Epithelial cell of proximal tubule (primary cell): ENCODE measurements at places on chromosomes 7 and 10. TPM values are rescaled to one million over a fixed set of nuclear protein-coding genes. Genes with fewer than 3 reads are reported as not detected.

- DNase-seq: no peak
Measured at GRCh38 chr7:96306385-96307125, 15.3 kb downstream of the SLC25A13 start.

- DNase-seq: no peak
Measured at GRCh38 chr10:111545861-111546605, 469.2 kb downstream of the ADRA2A start.

The AGR2 gene
- 11.9 and 29.4 TPM in 2 replicates for total RNA-seq

The PLPP4 gene
- total RNA-seq: 3.7 and 3.9 TPM in 2 replicates

The CELF2 gene
- total RNA-seq: 7.2 and 11.0 TPM in 2 replicates

The GRID2IP gene
- total RNA-seq: not detected in 2 replicates

DNA sequence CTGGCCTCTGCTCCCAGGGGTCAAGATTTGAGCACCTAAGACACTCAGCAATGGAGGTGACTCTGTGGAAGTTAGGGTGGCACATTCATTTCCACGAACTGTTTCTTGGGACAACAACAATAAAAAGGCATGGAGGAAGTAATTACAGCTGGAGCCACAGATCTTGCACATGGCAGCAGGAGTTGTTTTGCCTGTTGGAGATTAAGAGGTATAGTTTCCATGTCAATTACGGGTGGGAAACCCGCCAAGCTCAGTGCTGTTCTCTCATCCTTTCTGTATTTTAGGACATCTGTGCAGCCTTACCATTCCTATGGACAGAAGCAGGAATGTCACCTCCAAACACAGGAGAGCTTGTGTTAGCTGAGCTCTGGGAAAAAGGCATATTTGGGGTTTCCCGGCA is 201.2 kb downstream of the SNX10 start:
- no peak for DNase-seq

GRCh38 chr7:91543646-91544045 is 279.4 kb downstream of the FZD1 start:
- DNase-seq: no peak

The TUBB8 gene
- total RNA-seq: 0.29 and 2.1 TPM in 2 replicates

- DNase-seq: no peak
Measured at GRCh38 chr7:16875861-16876260, 5.9 kb downstream of the AGR3 start.

- no peak for DNase-seq
Measured at GRCh38 chr10:114806562-114807391, 14.8 kb upstream of the FHIP2A start.

DNA sequence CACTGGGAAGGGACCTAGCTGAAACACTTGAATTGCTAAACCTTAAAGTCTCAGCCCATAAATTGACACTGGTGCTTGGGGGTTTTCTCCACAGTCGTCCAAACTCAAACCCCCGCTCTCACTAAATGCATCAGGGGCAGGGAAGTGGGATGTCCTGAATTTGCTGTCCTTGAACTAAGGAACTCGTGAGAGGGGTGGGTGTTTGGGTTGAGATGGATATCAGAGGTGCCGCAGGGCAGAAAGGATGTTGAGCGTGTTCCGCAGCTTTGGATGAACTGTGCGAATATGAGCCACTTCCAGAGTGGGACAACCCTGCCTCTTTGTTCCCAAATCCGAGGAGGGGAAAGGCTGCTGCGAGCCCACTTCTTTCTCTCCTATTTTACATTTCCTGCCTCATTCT is 90.3 kb upstream of the LYZL2 start:
- no peak for DNase-seq

The PTF1A gene
- total RNA-seq: not detected in 2 replicates

GRCh38 chr7:154373956-154374355 is 321.8 kb downstream of the DPP6 start:
- no peak for DNase-seq

DNA sequence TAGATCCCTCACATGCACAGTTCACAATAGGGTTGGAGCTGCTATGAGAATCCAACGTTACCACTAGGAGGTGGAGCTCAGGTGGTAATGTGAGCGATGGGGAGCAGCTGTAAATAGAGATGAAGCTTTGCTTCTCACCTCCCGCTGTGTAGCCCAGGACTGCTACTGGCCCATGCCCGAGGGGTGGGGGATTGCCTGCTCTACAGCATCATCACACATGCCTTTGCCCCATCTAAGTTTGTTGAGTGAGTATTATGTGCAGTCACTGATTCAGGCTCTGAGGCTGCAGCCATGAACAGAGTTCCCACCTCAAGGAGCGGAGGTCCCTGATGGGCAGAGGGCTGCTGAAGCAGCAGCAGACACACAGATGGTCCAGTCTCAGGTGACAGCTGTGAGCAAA is 94.1 kb downstream of the CHST15 start:
- DNase-seq: no peak

DNA sequence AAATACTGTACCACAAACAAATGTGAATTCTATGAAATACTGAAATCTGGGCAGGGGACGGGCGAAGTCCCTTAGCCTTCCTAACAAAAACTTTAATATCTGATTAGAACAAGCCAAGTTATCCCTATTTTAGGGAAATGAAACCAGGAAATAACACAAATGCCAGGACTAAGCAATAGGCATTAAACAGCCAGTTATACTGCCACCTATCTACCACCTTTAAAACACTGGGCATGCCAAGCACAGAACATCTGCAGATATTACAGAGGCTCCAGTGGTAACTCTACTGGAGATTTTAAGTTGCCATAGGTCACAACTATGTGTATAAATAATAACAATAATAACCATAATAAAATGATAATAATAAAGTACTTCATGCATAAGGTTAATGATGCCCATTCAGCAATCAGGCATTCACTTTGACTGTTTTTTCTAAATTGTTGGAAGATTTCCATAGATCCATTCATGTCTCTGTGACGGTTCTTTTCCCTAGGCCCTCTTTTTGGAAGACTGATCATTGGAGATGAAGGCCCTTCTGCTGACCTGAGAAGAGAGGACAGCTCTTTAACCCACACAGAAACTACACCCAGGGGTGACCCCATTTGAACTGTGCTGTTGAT is 195.7 kb downstream of the CACNA2D1 start:
- no peak for DNase-seq

GRCh38 chr10:63261496-63261895 is 128.4 kb downstream of the NRBF2 start:
- DNase-seq: no peak

- no peak for DNase-seq
Measured at GRCh38 chr7:114409750-114410149, 4.9 kb upstream of the FOXP2 start.

The MCU gene
- 27.2 and 32.7 TPM in 2 replicates for total RNA-seq

- DNase-seq: no peak
Measured at GRCh38 chr10:70660722-70661121, 11.6 kb upstream of the ADAMTS14 start.

- DNase-seq: no peak
Measured at GRCh38 chr7:16098585-16099179, 322.7 kb downstream of the CRPPA start.

The CUBN gene
- under 0.01 and 0.17 TPM in 2 replicates for total RNA-seq

GRCh38 chr7:12257582-12257981 is 46.5 kb downstream of the TMEM106B start:
- peak; percentile 9 for DNase-seq

DNA sequence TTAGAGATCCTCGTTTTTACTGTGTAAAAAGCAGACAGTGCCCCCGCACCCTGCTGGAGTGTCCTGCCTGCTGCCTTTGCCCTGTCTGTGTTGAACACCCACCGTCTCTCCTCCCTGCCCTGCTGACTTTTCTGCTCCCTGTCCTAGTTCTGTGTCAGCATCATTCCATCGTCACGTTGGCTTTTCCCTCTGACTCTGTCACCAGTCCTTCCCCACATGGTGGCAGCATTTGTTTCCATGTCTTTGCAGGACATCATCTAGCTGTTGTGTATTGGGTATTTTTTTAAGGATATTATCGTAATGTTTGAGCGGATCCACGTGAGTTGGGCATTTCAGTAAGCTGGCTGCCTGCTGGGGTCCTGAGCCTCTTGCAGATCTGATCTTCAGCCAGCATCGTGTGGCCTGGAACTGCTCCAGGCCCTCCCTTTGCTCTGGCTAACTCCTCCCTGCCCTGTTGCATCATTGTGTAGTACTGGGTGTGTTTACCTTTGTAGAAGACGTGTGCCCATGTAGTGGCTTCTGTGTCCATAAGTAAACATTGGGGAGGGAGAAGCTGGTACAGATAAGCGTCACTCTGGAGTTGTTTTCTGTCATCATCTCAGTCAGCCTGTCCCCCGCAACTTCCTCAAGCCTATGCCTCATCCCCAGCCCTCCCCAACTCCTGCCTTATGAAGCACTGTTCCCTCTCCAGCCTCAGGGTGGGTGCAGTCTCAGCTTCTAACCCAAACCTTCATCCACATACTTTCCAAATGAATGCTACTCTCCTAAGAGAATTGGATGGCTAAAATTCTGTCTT is 44.3 kb downstream of the TRRAP start:
- no peak for DNase-seq

DNA sequence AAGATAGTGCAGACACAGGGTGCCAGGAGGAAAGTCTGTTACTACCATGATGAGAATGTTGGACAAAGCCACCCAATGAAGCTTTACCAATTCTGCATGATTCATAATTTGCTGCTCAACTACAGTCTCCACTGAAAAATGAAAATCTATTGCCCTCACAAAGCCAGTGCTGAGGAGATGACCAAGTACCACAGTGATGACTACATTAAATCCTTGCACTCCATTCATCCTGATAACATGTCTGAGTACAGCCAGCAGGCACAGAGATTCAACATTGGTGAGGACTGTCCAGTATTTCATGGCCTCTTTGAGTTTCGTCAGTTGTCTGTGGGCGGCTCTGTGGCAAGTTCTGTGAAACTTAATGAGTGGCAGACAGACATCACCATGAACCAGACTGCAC is 144.0 kb downstream of the PLCE1 start:
- DNase-seq: no peak
